AG10803 (cell line): ENCODE measurements at places on chromosomes 6 and 20.

DNA sequence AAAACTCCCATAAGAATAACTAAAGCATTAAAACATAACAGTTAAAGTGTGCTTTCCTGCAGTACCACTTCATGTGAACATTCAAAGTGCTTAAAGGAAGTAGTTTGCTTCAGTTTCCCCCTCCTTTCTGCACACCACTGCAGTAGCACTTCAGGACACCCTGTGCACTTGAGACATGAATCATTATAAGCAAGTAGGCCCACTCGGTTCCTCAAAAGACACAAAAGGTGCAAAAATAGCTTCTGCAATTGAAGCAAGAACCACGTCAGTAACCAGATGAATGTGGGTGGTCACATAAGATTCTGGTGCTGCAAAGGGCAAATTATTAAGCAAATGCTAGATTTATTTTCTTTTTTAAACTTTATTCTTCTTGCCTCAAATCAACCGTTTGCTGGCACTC is 160.6 kb downstream of the HIVEP2 start:
- no peak for DNase-seq

GRCh38 chr6:20866036-20866435 is 331.8 kb downstream of the CDKAL1 start:
- DNase-seq, result no peak

GRCh38 chr6:86936834-86937218 is 502 bp upstream of the HTR1E start:
- DNase-seq, result no peak

DNA sequence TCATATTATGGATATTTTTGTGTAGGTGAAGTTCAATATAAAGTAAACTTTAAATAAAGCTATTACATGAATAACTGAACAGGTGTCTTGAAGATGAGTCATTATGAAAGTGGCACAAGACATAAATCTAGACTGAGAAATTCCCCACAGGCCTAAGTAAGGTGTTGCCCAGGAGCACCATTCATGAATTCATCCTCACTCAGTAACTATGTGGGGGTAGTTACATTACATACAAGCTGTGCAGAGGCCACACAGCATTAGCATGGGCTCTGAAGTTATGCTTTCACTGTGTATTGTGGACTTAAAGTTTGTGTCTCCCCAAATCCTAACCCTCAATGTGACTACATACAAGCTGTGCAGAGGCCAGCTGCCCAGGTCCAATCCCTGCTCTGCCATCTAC is 65.9 kb downstream of the BCAS1 start:
- DNase-seq, result no peak

DNA sequence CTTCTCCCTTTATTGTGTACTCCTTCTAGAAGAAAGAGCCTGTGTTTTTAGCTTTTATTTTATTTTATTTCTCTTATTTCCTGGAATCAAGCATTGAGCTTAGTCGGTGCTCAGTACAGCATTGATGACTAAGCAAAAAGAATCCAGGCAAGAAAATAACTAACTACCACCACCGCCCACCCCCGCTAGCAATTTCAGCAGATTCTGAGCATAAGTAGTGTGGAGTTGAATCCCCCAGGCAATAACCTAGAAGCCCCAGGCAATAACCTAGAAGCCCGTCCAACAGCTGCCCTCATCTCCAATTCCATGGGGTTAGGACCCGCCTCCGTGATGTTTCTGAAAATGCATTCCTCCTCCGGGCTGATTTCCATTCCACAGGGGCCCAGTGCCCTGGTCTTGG is 258.0 kb upstream of the TAB2 start:
- no peak for DNase-seq

- DNase-seq, result no peak
These were observed 127.9 kb downstream of the COL19A1 start for GRCh38 chr6:69994251-69994650.

GRCh38 chr6:41678511-41679084 is 40.3 kb downstream of the MDFI start:
- no peak for DNase-seq

- no peak for DNase-seq
These were observed 15.9 kb downstream of the BEND6 start for GRCh38 chr6:56970849-56971248.

GRCh38 chr20:36585410-36586125 is 12.2 kb downstream of the TGIF2 start:
- DNase-seq, result peak; percentile 66

DNA sequence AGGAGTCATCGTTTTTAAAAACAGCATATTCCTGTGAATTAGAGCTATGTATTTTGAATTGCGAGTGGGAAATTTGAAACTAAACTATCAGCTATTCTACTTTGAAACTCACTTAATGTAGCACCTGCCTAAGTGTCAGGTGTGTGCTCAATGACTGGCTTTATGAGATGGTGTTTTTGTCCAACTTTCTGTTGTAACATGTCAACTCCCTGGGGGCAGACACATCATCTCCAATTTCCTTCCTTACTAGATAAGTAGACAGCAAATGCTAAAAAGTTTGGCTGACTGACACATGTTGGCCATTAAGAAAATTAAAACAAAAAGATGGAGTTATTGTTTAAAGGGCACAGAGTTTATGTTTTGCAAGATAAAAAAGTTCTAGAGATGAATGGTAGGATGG is 226.9 kb downstream of the TFAP2B start:
- DNase-seq, result no peak

GRCh38 chr6:33410711-33411631 is at the start of gene PHF1:
Gene PHF1, plus strand, starts transcription at chr6:33411014. Its CDS starts 1,250 bp downstream, at chr6:33412264.
- DNase-seq, result peak; percentile 86

DNA sequence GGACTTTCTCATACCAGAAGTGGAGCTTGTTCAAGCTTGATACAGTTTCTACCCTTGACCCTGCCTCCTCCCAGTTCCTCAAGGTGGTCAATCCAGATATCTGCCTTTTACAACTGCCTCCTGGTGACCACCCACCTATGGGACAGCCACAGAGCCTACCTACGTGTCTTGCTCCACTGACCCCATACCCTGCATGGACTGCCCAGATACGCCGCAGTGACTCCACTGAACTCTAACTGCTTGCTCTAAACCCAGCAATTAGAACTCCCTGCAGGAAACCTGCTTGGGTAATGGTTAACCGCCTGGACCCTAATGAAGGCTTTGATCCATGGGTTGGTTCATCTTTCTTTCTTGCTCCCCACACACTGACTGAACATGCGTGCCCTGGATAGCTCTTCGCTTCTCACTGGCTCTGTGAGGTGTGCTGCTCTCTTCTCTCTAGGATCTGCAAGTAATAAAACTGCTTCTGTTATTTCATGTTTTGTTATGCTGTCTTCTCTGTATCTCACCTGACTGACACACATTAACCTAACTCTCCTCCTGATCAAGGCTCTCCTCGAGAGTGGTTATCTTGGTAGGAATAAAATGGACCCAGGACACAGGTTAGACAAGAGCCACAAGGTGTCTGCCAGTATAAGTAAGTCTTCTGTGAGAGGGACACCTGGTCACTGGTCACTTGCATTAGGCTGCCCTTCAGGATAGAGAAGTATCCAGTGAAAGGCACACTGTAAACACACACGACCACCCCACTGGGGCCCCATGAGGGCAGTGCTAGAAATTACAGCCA is 79.2 kb downstream of the CHD6 start:
- DNase-seq, result no peak

DNA sequence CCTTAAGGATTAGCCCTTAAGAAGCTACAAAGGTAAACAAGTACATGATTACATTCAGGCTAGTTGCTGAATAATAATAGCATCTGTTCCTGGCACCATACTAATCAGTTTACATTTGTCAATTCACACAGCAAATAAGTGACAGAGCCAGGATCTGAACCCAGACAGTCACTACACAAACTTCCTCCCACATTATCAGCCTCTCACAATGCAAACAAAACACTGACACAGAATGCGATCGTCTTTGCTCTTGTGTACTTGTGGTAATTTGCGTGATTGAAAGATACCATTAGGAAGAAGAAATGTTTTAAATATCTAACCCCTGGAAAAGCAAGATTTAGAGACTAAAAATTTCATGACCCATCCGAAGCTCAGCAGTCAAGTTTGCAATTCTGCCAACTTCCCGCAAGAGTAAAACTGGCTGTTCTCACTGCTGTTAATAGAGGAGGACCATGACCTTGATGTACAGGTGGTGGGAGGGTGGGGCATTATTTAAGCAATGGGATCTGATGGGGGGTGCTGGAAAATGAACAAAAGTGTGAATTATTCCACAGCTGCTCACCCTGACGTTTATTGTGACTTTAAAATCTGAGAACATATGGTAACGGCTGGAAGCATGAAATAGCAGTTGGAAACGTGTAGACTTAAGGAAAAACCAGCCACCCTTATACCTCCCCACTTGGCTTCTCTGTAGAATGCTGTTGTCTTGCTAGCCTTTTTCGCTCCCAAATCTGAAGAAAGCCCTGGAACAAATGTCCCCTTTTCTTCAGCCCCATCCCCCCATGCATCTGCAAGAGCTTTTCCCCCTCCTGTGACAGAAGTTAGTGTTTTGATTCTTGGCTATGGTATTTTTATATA is 95.3 kb upstream of the ARMC2 start:
- no peak for DNase-seq

GRCh38 chr6:155880900-155881299 is 425.3 kb upstream of the NOX3 start:
- DNase-seq, result peak; percentile 17

DNA sequence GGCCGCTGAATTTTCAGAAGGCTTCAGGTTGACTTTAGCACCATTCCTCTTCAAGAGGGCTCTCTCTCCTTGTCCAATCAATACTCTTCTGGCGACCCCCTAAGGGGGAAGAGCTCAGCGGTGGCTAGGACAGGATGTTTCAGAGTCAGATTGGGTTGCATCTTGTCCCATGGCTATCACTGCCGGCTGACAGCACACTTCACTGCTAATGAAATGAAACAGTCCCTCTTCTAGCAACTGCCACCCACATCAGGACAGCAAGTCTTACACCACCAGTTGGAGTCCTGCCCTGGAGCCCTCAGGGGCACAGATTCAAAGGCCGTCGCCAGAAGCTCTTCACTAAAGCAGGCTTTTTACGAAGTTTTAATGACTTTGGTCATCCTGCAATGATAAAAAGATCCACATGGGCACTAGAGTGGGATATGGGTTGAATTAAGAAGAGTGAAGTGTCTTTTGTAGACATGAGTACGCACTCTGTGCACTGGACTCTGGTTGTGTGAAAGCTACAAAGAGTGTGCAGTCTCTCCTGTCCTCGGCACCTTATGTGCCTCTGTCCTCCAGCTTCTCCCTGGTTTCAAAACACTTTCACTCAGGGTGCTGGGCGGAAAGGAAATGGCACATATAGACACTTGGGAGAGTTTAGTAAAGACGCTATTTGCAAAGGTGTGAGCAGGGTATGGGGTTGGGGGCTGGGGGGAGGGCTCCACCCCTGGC is 66.1 kb upstream of the SLC22A16 start:
- DNase-seq, result peak; percentile 43

GRCh38 chr20:63047267-63047666 is 40.5 kb upstream of the BHLHE23 start:
- no peak for DNase-seq

DNA sequence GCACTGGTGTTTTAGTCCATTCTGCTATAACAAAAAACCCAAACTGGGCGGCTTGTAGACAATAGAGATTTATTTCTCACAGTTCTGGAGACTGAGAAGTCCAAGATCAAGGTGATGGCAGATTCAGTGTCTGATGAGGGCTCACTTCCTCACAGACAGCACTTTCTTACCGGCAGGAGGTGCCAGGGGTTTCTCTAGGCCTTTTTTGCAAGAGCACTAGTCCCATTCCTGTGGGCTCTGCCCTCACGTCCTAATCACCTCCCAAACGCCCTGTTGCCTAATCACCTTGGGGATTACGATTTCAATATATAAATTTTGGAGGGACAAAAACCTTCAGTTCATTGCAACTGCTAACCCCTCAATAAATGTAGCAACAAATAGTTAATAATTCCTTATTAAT is 140.0 kb upstream of the SGK1 start:
- DNase-seq, result no peak

- no peak for DNase-seq
These were observed 523.1 kb downstream of the CD83 start for GRCh38 chr6:14640631-14641030.

- no peak for DNase-seq
These were observed 6.4 kb upstream of the KIF6 start for GRCh38 chr6:39731565-39731964.

DNA sequence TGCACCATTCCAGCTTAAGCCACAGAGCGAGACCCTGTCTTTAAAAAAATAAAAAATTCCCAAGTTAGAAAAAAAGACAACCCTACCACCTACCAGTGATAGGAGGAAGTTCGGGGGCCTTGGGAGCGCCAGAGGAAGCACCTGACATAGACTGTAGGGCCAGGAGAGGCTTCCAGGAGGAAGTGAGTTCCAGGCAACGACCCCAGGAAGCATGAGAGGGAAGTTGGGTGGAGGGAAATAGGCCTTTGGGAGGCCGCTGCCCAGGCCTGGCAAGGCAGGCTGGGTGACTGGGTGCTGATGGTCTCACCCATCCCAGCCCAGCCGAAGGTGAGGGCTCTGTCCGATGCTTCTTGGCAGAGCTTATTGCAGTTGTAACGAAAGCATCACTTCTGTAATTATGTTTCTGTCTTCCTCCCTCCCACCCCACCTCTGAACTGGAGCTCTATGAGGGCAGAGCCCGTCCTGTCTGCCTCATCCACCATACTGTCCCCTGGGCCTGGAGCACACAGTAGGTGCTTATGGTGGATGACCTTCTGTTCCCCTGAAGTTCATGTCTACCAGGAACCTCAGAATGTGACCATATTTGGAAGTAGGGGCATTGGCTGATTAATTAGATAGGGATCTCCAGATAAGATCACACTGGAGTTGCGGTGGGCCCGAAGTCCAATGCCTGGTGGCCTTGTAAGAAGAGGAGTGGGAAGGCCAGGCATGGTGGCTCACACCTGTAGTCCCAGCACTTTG is 54.1 kb downstream of the UBE2V1 start:
- no peak for DNase-seq

DNA sequence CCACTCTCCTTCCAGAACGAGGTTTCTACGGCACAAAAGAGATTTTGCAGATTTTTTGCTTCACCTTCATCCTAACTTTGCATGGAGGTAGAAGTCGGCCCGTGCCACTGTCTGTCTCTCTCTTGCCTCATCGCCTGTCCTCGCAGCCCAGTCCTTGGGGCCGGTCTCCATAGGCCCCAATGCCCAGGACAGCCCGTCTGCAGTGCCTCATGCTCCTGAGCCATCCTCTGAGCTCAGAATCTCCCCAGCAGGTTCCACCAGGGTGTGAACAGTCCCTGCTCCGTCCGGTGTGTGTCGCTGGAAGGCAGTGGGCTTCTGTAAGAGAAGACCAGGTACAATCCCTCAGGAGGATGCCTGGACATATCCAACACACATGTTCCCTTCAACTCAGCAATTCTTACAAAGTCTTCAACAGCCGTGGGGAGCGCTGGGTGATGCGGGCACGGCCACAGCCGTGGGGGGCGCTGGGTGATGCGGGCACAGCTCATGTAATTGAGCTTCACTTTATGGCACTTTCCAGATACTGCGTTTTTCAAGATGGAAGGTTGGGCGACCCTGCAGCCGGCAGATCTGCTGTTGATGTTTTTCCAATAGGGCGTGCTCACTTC is 231.9 kb downstream of the DLL1 start:
- DNase-seq, result no peak

GRCh38 chr6:126033696-126034095 is 47.4 kb downstream of the TRMT11 start:
- DNase-seq, result peak; percentile 95

GRCh38 chr6:44489910-44490604 is 102.6 kb downstream of the CDC5L start:
- DNase-seq, result peak; percentile 97

GRCh38 chr6:135527116-135527959 is 29.8 kb upstream of the AHI1 start:
- no peak for DNase-seq
